ENCODE measurements at places on chromosomes 4 and X.

DNA sequence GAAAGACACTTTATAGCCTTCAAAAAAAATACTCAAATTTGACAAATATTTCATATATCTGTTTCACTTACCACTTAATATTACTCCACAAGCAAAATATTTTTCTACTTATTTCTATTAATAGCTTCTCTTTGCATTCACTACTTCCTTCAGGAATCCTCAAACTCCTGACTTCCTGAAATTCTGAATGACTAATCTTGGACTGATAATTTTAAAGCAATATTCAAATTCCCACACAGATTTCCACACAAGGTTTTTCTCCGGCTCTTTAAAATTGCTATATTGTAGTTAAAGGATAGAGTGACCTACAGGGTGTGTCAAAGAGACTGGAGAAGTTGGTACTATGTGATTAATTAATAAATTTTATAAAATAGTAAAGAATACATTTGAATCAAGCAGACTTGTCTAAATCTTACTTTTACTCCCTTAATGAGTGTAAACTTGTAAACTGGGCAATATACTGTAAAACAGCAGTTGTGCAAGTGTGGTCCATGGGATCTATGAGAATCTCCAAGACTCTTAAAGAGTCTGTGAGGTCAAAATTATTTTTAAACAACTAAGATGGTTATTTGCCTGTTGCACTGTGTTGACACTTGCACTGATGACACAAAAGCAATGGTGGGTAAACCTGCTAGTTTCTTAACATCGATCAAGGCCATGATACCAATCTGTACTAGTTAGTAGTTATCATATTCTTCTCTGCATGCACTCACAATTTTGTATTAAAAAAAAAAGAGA, 44.5 kb downstream of the ANKRD17 start:
- peak; percentile 11 for DNase-seq

DNA sequence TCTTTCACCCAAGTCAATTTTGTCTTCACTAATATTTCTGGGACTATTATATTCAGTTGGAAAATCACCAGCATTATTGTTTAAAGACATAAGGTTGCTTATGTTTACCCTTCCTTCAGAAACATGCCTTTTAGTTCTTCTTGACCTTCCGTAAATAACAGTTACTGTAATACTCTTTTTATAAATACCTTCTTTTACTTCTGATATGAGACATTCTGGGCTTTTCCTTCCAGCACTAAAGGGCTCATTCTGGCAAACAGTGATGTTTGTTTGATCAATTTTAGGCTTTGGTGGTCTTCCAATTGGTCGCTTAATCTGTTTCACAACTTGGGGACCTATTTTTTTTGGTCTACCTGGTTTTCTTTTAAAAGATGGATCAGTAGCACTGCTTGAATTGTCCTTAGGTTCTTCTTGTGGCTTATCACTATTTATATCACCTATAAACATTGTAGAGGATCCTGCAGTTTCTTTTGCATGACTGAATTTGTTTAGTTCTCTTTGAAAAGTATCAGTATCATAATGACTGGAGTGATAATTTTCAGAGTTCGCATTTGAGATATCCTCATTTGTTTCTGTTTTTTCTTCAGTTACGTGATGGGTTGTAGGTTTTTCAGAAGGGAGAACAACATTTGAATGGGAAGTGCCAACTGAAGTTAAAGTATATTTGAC, 64.8 kb downstream of the NCAPG start:
- DNase-seq = no peak

- DNase-seq = no peak
Measured at GRCh38 chrX:115373308-115373707, 83.8 kb downstream of the LUZP4 start.

DNA sequence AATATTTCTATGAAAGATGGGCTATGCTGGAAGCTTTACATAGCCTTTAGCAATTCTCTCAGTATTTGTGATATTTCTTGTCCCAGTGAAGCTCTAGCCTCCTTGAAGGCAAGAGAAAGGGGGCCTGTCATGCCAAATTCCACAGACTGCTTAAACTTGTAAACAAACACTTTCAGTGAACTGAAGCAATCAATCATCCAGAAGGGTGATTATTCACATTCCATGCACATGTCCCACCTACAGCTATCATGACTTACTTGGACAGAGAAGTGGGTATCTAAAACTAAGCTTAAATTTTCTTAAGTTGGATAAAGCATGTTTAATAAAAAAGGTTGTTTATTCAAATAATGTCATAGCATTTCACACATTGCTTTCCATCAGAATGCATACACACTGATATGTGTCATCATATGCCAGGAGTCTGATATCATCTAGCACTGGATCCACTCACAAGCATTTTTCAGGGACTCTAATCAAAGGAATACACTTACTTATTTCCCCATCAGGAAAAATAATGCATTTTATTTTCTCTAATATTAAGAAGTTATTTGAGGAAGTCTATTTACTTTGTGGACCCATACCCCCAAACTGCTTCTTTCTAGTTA, 1.2 kb upstream of the FSTL5 start:
- no peak for DNase-seq

DNA sequence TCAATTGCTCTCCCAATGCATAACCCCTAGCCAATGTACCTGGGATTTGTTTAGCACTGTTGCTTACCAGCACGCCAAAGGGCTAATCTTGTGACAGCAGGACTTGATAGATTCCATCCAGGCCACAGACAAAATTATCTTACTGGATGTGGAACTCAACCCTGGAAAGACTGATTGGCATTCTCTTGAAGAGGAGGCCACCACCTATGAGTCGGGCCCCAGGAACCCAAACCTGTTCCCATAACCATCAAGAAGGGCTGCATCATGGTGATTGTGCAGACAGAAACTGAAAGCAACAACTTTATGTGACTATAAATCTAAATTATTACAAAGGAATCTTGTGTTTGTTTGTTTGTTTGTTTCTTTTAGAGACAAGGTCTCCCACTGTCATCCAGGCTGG, 19.9 kb upstream of the TMEM255A start:
- DNase-seq = no peak

DNA sequence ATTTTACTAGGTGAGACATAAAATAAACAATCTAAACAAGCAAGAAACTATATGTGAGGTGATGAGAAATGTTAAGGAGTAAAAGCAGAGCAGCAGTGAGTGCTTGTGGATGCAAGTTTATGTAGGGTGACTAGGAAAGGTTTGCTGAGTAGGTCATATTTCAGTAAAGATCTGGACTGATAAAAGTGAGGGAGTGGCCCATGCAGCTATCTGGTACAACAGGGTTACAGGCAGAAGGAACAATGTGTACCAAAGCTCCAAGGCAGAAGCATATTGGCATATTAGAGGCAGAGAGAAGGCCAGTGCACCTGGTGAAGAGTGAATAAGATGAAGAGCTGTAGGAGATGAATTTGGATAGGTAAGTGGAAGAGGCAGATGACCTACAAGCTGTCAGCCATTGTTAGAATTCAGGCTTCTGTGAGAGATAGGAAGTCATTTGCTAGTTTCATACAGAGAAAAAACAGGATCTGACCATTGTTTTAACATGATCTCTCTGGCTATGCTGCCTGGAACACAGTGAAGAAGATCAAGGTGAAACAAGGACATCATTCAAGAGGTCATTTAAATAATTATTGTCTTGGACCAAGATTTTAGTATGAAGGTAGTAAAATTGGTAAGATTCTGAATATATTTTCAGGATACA, 274.6 kb downstream of the ANKRD50 start:
- no peak for DNase-seq

- no peak for DNase-seq
Measured at GRCh38 chr4:153332936-153333335, 11.6 kb upstream of the MND1 start.

GRCh38 chrX:40263014-40263560, 165.3 kb upstream of the BCOR start:
- no peak for DNase-seq

GRCh38 chr4:69748173-69748572, 12.2 kb downstream of the SULT1B1 start:
- no peak for DNase-seq

DNA sequence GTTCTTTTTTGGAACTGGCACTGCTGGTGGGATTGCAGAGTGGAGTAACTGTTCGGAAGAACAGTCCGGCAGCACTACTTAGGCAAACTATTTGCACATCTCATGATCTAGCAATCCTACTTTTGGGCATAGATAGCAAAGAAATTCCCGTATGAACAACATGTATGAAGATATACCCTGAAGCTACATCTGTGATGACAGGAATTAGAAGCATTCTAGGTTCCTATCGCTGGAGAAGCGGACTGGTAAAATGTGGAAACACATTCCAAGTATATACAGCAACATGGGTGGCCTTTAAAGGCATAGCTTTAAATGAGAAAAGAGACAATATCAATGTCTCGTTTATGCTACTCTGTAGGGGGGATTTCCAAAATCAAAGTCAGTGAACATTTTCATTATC, 3.1 kb downstream of the DCAF16 start:
- DNase-seq = no peak

DNA sequence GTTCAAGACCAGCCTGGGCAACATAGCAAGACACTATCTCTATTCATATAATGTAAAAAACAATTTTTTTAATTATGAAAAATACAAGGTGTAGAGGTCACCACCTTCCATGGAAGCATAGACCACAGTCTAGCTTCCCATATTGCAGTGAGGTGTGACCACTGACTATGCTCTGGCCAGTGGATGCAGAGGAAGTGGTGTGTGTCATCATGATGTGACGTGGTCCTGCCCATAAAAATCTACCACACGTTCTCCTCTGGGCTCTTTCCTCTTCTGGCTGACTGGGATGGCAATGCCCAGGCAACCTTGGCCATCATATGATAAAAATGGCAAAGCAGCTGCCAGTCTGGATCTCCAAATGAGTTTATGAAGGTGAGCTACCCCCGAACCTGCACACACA, 65.7 kb downstream of the RBM47 start:
- DNase-seq = no peak

DNA sequence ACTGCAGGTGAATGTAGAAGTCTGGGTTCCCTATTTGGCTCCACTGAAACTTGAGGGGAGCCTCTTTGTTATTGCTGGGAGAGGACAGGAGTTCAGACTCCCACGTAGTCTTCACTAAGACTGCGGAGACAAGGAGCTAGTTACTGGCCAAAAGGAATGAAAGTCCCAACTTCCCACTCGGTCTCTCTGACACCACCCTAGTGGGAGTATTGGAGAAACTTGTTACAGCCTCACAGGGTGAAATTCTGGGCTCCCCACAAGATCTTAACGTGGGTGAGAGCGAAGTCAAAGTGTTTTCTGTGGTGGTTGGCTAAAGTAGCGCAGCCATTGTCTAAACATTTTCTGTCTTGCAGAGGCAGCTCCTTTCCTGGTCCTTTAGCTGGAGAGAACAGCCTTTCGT, 13.5 kb downstream of the MYOZ2 start:
- DNase-seq = no peak

GRCh38 chrX:19443869-19444526, 71.3 kb downstream of the MAP3K15 start:
- DNase-seq = no peak

GRCh38 chrX:153651540-153652079, 4.6 kb downstream of the DUSP9 start:
- DNase-seq = no peak

GRCh38 chr4:147683188-147683591, 773 bp downstream of the PRMT9 start:
- DNase-seq = peak; percentile 34

DNA sequence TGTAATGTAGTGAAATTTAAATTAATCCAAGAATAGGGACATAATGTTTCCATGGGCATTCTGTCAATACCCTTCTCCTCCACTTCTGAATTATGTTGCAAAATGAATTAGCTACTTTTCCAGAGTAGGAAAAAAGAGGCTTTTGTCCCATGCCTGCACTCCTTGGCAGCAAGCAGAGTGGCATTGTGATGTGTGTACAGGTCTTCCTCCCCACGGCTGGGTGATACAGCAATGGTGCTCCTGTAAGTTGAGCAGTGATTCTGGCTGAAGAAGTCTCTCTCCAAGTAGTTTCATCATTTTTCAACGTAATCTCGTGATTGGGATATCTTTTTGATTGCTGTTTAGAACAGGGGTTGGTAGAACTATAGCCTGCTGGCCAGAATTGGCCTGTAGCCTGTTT, 59.9 kb downstream of the KIT start:
- no peak for DNase-seq

- DNase-seq = no peak
Measured at GRCh38 chr4:117447925-117448324, 362.5 kb upstream of the TRAM1L1 start.

GRCh38 chr4:109999585-109999912, 86.9 kb downstream of the EGF start:
- no peak for DNase-seq

DNA sequence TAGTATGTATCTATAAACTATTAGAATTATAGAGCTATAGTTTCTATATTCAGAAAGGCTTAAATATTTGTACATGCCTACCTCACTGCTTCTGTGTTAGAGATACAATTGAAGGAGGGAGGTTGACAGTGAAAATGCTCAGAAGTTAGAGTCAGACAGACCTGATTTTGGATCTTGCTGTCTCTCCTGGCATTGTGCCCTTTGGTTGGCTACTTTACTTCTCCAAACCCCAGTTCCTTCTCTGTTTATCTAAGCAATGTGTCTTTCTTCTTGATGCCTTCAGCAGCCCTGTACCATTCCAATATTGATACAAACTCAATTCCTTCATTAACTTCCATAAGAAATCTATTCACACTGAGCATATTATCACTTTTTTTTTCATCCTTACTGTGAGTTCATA, 28.7 kb downstream of the CCNG2 start:
- no peak for DNase-seq

GRCh38 chrX:13476384-13476783, 93.0 kb upstream of the EGFL6 start:
- DNase-seq = no peak

DNA sequence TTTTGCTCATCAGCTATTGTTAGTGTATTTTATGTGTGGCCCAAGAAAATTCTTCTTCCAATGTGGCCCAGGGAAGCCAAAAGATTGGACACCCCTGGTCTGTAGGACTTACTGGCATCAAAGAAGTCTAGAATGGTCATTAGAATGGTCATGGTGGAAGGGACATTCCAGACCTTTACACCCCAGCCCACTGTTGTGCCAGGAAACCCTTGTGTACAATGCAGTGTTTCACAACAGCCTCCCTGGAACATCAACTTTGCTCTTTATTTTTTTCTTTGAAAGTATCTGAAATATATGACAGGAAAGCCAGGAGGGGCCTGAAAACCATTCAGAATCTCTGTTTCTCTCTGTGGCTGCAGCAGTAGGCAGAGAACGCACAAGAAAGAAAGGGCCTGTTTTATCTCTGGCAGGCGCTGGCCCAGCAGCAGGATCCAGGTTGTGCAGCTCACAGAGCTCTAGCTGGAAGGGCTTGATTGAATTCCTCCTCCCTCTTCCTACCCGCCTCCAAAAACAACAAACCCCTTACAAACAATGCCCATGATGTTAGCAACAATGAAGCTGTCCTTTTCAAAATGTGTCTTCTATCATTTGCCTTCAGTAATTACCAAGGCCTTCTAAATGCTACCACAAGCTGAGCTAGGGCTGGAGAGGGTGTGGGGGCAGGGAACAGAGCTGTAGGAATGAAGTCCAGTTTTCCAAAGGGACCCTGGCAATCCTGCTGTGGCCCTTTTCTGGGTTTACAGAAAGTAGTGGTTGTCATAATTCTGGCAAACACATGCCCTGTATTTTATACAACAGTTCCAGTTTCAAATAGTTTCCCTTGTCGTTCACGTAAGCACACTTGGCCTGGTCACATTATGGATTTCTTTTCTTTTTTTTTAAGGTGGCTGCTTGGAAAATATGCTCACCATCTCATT, 32.3 kb upstream of the TFDP3 start:
- DNase-seq = no peak
